ENCODE measurements at places on chromosomes 6 and 20.

DNA sequence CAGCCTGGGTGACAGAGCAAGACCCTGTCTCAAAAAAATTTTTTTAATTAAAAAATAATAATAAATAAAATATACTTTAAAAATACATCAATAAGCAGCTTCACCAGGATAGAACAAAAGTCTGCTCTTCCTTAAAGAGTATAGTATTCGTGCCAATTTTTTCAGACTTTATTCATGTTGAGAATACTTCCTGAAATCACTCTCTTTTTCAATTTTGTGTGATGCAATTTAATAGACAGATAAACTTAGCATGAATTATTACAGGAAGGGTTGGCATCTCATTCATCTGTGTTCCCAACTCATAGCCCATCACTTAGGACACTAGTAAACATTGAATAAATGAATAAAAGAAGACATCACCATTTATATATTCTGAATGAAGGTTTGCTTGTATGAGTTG, 52.4 kb downstream of the IPCEF1 start:
- no peak for DNase-seq

DNA sequence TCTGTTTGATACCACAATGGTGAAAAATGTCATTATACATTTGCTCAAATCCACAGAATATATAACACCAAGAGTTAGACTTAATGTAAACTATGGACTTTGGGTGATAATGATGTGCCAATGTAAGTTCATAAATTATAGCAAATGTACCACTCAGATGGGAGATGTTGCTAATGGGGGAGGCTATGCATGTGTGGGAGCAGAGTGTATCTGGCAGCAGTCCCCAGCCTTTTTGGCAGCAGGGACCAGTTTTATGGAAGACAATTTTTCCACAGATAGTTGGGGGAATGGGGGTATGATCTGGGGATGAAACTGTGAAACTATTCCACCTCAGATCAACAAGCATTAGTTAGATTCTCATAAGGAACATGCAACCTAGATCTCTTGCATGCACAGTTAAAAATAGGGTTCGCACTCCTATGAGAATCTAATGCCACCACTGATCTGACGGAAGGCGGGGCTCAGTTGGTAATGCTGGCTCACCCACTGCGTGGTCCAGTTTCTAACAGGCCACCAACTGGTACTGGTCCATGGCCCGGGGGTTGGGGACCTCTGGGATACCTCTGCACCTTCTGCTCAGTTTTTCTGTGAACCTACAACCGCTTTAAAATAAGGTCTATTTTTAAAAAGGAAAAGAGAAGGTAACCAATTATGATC, 8.0 kb downstream of the HLA-DQA1 start:
- DNase-seq, result no peak

DNA sequence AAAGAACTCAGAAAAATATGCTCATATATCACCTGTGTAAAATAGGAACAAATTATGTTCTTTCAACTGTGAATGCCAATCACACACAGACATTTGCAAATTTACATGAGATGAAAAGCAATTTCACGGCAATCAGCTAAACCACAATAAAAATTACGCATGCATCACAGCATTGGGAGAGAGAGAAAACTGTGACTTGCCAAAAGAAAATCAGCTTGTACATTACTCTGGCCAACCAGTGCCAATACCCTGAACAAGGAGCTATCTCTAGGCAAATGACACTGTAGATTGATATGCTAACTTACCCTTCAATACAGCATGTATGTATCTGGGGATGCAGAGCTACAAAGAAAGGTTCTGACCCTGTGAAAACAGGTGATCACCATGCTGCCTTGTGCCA, 515.6 kb downstream of the EYS start:
- DNase-seq, result no peak

- no peak for DNase-seq
Measured at GRCh38 chr6:88380083-88380482, 213.9 kb upstream of the CNR1 start.

GRCh38 chr20:35312318-35312717, 20.1 kb upstream of the FAM83C start:
- no peak for DNase-seq

DNA sequence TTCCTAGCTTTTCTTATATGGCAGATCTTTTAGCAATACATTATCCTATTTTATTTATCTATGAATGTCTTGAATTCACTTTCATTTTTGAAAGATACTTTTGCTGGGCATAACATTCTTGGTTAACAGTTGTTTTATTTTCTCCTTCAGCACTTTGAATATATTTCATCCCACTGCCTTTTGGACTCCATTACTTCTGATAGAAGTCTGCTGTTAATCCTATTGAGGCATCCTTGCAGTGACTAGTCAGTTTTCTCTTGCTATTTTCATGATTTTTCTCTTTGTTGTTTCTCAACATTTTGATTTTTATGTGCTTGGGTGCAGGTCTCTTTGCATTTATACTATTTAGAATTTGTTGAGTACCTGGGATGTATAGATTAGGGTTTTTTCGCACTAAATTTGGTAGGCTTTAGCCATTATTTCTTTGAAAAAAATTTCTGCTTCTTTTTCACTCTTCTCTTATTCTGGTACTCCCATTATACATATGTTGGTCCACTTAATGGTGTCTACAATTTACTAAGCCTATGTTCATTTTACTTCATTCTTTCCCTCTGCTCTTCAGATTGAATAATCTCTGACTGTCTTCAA, 53.2 kb downstream of the PHACTR3 start:
- no peak for DNase-seq

- no peak for DNase-seq
Measured at GRCh38 chr20:34579191-34579978, 20.9 kb downstream of the MAP1LC3A start.

DNA sequence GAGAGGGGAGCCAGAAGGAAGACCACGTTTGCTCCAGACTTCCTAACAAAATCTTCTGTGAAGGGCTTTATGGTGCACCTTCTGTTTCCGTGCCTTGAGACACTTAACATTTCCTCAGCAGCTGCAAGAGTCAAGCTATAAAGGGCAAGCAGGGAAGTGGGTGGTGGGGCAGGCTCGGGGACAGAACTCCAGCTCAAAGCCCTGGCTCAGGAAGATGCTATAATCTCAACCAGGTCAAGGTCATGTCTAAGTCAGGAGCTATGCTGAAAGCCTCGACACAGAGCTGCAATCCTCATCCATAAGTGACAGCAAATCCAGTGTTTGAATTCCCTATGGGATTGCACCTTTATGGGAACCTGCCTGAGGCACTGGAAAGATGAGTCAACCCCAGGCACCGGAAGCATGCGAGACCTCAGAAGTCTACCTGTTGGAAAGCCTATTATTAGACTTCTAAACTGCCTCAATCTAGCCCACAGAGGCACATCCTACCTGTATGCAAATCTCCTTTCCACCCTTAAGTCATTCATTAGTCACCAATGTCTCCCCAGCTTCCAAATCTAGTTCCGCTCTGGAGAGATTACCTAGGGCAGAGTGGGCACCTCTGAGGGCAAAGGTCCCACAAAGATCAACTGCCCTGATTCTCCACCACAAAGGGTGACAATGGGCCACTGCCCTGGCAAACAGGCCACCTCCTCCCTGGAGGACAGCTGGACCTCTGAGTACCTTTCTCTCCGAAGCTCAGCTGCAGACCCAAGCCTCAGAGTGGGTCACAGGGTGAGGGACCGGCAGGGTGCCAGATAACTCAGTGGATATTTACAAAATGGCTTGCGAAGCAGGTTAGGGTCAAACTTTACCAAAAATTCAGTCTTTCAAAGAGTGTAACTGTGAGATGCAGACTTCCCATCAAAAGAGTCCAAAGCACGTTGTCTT, 287.0 kb downstream of the CDC5L start:
- DNase-seq, result no peak

DNA sequence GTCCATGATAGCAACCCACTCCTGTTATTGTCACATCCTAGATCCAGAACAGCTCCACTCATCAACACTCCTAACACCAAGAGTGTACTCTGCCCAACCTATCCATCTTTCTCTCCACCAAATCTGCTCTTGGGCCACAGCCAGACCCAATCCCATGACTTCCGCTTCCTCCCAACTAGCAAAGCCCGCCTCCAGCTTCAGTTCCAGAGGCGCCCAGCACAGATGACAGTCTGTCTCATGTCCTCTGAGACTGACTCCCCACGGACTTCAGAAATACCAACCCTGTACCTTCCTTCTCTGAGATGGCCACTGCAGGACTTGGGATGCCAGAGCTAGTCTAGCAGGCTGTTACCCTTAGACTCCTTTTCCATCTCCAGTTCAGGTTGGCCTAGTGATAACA, 48.6 kb downstream of the DTNBP1 start:
- DNase-seq, result no peak

DNA sequence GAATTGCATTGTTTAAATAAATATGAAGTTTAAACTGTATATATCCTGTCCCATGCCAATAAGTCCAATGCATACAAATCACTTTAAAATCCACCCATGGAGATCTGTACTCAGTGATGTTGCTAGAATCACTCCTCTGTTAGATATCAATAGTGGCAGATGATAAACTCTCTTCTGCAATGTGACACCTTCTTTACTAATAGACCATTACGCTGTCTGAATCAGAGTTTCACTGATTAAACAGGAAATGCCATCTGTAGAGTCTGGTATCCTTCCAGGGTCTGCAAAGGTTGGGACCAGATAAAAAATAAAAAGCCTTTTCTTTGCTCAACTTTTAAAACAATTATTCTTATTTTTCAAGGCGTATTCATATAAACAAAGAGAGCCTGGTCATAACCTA, 134.5 kb downstream of the EDN3 start:
- no peak for DNase-seq

DNA sequence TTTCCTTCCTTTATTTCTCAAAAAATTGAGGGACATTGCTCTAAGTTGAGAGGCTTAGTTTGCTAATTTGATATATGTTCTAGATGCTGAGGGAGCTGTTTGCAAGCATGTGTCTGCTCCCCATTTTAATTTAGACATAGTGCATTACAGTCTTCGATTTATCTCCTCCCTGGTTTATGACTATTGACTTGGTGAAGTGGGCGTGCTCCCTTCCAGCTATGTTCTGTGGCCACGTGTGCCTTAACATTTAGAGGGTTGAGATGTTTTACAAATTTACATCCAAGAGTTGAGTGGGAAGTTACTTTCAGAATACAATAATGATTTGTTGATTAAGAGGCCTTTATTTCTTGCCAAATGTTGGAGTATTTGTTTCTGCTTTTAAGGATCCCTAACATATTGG, 48.2 kb downstream of the KLHL32 start:
- no peak for DNase-seq

DNA sequence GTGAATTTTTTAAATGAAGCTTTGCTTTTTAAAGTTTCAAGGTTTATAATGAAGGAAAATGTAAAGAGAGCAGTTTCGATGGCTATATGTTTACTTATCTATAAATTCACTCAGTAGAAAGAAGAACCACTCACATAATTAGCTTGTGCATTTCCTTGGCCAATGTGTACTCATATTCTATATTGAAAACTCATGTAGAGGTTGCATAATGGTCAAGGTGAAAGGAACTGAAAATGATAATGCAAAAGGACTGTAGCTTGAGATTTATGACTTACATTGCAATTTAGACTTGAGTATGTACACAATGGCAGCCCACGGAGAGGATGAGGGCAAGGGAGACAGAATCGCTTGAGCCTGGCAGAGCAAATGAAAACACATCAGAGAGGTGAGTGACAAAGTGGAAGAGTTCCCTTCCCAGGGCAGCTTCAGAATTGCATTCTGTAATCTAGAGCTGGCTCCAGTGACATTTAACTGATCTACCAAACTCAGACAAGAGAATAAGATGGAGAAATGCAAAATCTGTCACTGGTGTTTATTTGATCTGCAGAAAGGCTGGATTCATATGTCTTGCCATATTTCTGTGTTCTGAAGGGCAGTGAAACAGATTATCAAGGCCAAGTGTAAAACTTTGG, 191.8 kb downstream of the TMEM200A start:
- DNase-seq, result no peak

- no peak for DNase-seq
Measured at GRCh38 chr20:25470045-25470444, 62.6 kb downstream of the GINS1 start.

DNA sequence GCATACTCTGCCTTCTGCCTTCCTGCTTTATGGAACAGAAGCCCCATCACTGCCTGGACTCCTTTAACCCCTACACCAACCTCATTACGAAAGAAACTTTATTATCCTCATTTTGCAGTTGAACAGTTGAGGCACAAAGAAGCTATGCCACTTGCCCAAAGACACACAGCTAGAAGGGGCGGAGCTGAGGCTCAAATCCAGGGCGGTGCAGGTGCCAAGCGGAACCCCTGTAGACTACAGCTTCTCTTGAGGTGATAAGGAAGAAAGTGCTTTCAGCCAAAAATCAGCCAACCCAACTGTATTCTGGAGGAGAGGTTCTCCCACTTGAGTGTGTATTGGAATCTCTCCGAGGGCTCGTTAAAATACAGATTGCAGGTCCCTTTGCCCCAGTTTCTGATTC, 90.5 kb downstream of the PRND start:
- DNase-seq, result no peak

GRCh38 chr20:62064770-62065673, 659 bp downstream of the TAF4 start:
- DNase-seq, result no peak

- no peak for DNase-seq
Measured at GRCh38 chr20:50472693-50473664, 37.2 kb upstream of the PTPN1 start.

GRCh38 chr6:158955255-158955654, 44.7 kb downstream of the RSPH3 start:
- DNase-seq, result no peak

- DNase-seq, result no peak
Measured at GRCh38 chr6:16765235-16765634, 4.0 kb upstream of the ATXN1 start.

DNA sequence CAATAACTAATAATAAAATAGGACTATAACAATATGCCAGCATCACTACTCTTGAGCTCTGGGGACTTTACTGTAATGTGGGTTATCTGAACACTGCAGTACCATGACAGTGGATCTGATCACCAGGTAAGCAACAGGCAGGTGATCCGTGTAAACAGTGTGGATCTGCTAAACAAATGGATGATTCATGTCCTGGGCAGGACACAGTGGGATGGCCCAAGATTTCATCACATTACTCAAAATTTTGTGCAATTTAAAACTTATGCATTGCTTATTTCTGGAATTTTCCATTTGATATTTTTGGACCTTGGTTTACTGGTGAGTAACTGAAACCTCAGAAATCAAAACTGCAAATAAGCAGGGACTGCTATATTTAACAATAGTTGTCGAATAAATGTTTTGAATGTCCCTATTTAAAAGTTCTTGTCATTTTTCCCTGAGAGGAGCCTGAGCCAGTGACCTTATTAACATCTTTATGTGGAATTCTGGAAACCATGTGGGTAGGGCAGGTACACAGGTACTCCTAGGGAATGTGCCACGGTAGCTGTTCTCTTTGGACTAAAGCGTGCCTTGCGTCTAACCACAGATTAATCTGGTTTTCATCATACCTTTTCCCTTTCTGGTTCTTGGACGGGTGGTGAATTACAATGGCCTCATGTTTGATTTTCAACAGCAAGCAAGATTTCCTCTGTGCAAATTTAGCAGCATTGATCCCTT, 214.5 kb upstream of the SASH1 start:
- DNase-seq, result no peak

- no peak for DNase-seq
Measured at GRCh38 chr20:57069442-57069841, 197.0 kb downstream of the BMP7 start.
